ENCODE measurements at places on chromosomes 6 and 20.

DNA sequence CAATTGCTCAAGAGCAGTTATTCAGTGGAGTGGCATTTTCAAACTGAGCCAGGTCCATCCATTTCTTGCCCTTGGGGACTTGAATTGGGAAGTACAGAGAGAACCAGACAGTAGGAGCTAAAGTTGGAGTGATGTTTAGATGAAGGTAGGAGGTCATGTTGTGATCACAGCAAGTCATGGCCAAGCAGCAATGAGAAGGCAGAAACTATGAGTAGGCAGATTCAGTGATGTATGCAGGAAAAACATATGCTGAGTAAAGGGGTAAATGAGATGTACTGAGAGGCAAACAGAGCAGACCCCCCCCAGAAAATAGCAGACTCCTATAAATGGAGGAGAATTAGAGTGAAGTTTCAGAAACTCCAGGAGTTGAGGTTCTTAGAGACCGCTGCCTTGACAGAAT lies 95.8 kb downstream of the PERP start:
- no peak for DNase-seq

DNA sequence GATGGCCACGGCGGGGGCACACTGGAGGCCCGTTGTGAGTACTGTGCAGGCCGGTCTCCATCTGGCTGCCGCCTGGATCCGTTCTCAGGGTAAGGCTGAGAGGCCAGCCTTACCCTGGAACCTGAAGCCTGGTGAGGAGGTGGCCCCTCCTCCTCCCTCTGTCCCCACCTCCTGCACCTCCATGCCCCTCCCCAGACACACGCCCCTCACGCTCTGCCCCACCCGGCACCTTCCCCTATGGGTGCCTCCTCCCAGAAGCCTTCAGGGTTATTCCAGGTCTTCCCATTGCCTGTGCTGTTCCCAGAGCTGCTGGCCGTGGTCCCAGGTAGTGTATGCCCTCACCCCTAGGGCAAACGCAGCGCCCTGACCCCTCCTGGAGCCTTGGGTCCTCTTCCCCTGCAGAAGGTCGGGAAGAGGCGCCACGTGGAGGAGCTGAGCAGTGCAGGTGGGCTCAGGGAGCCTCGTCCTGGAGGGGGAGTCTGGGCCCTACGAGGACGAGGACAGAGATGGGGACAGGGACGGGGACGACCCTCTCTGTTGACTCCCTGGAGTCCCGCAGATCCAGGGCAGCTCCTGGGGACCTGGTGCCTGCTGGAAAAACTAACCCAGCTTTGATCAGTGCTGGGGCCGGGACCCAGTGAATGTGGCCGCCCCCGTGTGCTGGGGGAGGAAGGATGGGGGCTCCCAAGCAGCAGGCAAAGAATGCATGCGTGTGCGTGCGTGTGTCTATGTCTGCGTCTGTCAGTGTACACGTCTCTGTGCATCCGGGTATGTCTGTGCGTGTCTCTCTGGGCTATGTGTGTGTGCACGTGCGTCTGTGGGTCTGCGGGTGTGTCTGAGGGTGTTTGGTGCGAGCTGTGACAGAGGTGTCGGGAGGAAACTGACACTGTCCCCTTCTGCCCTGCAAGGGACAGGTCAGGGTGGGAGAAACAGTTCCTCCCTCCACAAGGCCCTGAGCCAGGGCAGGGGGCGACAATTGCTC lies 8.2 kb upstream of the HRH3 start:
- DNase-seq, result no peak

DNA sequence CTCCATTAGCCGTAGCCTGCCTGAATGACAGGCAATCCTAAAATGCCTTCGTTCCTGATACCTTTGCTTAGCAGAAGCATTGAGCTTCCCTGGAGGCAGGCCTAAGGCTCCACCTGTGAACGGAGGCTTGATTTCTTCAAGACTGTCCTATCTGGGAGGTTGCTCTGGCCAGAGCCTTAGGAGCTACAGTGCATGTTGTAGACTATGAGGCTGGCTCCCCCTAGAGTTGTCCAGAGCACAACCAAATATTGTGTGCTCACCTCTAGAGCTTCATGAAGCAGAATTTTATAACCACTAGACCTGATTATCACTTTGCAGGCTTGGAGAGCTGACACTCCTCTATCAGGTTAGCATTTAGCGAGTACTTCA lies 217.8 kb downstream of the MAFB start:
- no peak for DNase-seq

DNA sequence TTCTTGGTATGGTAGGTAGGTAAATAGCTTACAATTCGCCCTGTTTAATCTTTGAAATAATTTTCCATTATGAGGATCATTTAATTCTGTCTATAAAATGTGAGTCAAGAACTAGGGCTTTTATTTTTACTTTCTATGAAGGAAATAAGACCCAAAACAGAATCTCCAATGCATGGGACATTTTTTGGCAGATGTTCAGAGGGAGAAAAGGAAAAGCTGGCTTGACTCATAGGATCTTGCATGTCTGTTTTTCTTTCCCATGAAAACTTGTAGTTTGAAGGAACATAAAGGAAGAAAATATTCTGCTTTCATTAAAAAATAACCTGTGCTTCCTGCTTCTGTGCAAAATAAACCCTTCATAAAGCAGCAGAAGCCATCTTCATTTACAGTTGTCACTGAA lies 143.1 kb upstream of the INSM1 start:
- no peak for DNase-seq

DNA sequence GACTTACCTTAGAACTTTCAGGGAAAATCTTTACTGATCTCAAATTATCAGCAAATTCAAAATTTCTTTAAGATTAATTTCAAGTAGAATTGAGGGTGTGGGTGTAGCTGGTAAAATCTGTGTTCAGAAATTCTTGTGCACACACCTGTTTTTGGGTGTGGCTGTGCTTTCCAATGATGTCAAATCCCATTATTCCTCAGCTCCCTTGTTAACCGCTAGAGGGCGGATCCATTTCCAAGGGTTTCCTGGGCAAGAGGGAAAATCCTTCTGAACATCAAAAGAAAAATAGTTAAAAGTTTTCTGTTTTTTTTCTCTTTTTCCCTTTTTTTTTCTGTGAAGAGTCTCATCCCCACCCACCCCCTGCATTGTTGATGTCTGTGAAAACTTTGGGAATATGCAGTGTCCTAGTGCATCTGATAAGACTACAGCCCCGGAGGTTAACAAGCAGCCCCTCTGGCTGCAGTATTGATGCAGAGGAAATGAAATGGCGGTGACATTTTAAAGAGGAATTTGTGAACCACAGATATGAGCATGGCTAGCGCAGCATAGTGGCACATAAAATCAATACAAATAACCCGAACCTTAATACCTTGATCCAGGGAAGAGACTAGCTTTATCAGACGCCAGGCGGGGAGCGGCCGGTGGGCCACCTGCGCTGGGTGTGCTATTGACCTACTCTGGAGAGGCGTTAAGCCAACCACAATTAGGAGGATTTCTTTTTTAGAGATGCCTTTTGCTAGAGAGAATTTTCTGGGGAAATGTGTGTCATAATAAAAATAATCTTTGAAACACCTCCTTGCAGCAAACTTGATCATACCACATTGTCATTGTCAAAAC lies 130.9 kb downstream of the FOXA2 start:
- no peak for DNase-seq

- DNase-seq, result no peak
These were observed 155.0 kb upstream of the SNX9 start for GRCh38 chr6:157668009-157668401.

DNA sequence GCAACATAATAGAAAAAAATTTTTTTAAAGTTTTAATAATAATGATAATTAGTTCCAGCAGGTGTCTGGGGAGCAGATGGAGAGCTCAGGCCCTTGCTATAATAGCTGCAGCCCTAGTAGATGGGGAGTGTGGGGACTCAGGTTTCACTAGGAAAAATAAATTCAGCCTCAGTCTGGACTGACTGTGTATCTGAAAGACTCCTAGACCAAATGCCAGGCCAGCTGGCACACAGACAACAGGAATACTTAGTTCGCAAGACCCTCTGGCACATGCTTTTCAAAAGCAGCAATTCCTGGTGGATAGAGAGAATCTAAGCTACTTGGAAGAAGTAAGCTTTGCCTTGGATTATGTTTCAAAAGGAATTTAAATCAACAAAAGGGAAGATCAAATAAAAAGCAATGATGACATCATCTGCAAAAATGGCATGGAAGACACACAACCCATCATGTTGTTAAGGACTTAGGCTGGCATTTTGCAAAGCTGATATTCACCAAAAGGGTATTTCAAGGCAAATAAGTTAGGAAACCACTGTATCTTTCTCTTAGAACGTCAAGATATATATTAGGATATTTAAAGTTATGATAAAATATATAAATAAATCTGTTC lies 107.8 kb downstream of the RNGTT start:
- DNase-seq, result no peak

- no peak for DNase-seq
These were observed 137.9 kb downstream of the CDH26 start for GRCh38 chr20:60096166-60096565.

- no peak for DNase-seq
These were observed 487.6 kb downstream of the PREX1 start for GRCh38 chr20:48339986-48340882.

DNA sequence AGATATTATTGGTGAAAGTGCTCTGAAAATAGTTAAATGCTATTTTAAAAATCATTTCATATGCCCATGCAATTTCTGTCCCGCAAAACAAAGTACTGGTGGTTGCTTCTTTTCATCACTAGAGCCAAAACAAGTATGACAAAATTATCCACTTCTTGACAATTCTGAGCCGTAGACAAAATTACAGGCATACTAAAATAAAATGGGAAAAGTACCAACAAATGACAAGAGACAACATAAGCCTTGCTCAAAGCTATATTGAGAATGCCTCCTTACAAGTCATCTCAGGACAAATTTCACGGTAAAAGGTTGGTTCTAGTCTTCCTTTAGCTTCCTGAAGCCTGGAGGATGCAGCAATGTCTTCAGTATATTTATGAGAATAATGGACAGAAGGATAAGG lies 28.9 kb downstream of the NDRG3 start:
- no peak for DNase-seq

DNA sequence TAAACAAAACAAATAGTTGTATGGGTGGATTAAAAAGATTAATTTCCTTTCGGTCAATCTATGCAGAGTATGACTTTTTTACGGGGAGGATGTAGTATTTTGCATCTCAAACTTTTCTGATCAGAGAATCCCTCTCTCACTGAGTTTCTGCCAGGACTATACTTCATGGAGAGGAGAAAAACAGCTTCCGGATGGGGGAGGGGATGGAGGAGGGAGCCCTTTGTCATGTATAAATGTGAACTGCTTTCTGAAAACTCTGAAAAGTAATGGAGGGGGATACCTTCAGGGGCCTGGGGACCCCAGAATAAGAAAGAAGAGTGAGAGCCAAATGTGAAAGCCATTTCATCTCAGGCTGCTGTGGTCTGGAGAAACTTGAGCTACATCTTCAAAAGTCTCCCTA lies 173.1 kb upstream of the KCNK16 start:
- no peak for DNase-seq

DNA sequence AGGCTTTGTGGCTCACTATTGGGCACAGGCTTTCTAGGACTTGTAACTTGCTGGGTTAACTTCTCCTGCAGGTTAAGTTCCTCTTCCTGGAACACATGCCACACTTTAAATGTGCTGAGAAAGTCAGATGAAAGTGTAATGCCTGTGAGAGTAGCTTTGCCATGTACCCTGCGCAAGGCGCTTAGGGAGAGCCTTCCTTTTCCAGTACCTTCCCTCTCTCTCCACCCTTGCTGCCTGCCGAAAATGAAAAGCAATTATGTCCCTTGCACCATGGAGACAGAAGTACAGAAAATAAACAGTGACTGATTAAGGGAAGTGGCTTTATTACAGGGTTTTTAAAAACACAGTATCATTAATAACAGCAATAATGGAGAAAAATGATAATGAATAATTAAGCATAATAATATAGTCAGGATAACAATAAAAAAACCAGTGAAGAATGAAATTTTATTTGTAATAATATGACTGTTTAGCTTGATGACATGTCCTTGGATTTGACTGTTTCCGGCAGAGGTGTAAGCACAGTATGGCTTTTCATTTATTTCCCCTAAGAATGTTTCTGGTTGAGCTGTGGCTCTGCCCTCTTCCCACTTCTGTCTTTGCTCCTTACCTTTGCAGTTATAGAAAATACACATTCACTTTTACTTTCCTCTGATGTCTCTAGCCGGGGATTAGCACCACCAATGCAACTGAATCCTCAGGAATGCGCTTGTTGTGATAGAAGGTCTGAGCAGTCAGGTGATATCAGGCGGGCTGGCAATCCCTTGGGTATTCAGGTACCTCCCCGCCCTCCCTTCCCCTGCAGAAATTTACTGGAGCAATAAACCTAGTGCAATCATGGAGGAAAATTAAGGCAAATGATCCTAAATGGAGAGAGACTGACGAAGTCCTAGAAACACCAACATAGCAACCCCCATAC lies 472.3 kb upstream of the CITED2 start:
- DNase-seq, result no peak

DNA sequence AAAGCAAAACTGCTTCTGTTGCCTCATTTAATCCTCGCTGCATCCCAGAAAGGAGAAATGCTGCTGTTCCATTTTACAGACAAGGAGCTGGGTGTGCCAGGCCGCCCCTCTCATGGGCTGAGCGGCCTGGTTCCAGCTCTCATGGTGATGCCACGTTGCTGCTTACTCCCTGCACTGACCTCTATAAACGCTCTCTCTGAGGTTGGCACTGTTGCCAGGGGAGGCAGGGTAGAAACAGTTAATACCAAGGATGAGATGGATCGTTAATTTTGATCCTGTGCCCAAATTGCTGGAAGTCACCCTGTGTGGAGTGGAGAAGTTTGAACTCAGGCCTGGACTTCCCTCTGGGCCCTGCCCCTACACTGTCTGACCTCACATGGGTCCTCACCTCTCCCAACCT lies 25.6 kb downstream of the SIRPA start:
- DNase-seq, result no peak

DNA sequence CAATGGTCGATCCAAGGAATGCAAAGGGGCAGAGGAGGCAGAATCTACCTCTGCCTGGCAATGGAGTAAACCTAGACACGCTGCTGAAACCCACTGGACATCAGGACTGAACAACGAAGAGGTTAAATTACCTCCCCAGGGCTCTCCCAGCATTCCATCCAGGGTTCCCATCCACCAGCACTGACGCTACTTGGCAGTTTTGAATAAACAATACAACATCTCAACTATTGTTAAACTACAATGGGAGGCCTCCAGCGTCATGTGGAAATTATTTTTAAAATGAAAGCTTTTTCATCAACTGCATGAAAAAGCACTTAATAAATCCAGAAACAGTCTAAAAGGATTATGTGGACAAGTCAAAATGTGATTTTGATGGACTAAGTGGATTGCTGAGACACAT lies 96.8 kb upstream of the NHSL1 start:
- DNase-seq, result no peak

DNA sequence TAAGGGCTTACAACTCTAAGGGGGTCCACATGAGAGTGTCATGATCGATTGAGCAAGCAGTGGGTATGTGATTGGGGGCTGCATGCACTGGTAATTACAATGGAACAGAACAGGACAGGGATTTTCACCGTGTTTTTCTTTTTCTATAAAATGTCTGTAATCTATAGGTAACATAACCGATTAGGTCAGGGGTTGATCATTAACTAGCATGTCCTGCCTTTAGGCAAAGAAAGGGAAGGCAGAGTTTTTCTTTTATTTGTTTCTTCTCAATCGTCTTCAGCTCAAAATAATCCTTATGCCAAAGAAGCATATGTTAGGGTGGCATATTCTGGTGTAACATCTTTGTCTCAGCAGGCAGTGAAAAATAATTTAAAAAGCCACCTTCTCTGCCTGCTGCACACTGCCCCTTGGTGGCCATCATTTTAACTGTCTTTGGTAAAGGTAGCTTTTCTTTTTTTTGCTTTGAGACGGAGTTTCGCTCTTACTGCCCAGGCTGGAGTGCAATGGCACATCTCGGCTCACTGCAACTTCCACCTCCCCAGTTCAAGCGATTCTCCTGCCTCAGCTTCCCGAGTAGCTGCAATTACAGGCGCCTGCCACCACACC lies 9.7 kb upstream of the CEP43 start:
- DNase-seq, result no peak

All from GOT3 (cell line).